ENCODE measurements at places on chromosomes 3 and 15.

DNA sequence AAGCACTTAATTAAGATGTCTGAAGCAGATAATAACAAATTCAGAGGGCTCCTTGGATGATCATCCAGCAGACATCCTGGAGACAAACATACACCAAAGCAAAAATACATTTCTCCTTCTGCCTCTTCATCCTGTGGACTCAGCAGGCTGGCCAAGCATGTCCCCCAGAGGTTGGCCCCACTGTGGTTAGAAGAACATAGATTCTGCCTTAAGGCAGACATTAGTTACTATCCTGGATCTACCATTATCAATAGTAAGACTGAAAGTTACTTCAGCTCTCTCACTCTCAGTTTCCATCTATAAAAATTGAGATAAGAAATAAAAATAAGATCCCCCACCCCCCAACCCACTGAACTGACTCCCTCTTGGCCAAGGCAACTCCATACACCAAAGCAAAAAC lies 28.6 kb upstream of the TGFBR2 start:
- DNase-seq = no peak

DNA sequence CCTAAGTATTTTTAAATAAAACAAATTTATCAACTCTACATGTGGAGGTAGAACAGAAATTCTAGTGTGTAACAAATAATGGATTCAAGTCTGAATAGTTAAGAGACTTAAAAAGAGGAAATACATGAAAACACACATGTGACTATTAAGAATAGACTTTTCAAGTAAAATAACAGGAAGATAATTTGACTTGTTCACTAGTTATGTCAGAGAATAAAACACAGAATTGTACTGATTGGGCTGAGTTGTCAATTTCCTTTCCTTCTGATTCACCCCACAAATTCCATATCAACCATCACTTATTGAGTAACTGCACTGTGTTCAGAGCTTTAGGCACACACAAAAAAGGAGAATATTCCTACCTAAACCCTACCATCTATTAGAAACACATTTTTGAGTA lies 557.2 kb downstream of the TUSC7 start:
- no peak for DNase-seq

- DNase-seq = no peak
Observed at GRCh38 chr3:156323466-156323865, 203.1 kb downstream of the KCNAB1 start.

- DNase-seq = no peak
Observed at GRCh38 chr15:100761290-100761935, 118.2 kb upstream of the ALDH1A3 start.

DNA sequence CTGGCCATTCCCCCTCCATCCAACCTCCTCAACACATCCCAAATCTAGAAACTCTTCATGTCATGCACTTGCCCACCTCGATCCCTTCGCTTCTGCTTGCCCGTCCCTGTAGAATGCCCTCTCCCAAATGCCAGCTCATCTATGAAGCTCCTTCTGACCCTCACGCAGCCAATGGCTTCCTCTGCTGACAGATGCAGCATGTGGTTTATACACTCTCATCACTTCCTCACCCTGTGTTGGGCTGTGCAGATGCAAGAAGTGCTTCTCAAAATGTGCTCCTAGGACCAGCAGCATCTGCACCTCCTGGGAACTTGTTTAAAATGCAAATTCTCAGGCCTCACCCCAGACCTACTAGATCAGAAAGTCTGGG lies 51.7 kb downstream of the SEMA5B start:
- no peak for DNase-seq

- DNase-seq = no peak
Observed at GRCh38 chr15:42384597-42384996, 25.3 kb downstream of the CAPN3 start.

DNA sequence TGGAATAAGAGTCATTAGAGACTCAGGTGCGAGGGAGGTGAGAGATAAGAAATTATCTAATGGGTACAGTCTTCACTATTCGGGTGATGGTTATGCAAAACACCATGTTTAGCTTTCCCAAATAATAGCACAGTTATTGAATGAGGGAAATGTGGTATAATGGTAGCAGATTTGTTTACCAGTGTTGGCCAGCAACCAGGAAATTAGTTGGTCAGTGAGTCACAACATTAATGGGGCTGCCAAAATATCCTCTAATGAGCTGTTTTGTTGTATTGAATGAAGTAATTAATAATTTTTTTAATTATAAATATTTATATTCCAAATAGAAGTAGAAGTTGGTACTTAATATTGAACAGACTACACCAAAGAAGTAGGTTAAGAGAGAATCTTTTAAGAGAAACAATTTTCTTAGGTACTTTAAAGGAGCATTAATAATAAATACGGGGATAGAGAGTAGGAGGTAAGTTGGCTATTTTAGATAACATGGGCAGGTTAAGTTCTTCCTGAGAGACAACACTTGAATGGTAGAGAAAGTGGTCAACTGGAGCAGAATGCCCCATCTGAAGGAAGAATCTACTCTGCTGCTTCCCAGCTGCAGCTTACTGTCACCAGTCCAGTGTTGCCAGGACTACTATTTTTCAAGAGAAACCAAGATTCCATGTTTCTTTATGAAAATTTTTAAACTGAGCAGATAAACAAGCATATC lies 218.8 kb downstream of the UBE2E2 start:
- no peak for DNase-seq

GRCh38 chr3:32603064-32603463 lies 32.4 kb upstream of the DYNC1LI1 start:
- DNase-seq = no peak

DNA sequence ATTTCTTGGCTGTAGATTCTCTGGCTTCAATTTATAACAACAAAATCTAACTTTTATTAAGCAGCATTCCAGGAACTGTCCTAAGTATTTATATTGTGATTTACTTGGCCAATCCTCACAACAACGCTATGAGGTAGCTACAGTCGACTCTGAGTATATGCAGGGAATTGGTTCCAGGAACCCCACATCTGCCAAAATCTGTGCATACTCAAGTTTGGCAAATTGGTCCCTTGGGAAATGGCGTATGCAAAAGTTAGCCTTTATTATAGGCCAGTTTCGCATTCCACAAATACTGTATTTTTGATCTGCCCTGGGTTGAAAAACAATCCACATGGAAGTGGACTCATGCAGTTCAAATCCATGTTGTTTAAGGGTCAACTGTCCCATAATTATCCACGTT lies 53.9 kb downstream of the RAP2B start:
- no peak for DNase-seq
